Activated CD4-positive, alpha-beta T cell treated with anti-CD3 and anti-CD28 coated beads for 48 hours (primary cell): ENCODE measurements at places on chromosomes 2 and 18.

DNA sequence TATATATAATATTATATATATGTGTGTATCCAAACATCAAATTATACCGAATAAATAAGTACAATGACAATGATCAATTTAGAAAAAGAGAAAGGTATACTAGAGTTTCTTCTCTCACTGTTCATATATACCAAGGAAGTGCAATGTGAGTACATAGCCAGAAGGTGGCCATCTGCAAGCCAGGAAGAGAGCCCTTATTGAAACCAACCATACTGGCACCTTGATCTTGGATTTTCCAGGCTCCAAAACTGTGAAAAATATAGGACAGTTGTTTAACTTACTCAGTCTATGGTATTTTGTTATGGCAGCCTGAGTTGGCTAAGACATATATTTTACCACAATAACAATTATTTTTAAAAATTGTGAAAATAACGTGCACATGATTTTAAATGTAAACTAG lies 1490.2 kb upstream of the SLC39A10 start:
- peak; percentile 4 for DNase-seq

GRCh38 chr2:195330513-195330956 lies 326.5 kb upstream of the SLC39A10 start:
- no peak for DNase-seq

- DNase-seq, result no peak
Observed at GRCh38 chr2:158391876-158392275, 64.7 kb downstream of the CCDC148 start.

DNA sequence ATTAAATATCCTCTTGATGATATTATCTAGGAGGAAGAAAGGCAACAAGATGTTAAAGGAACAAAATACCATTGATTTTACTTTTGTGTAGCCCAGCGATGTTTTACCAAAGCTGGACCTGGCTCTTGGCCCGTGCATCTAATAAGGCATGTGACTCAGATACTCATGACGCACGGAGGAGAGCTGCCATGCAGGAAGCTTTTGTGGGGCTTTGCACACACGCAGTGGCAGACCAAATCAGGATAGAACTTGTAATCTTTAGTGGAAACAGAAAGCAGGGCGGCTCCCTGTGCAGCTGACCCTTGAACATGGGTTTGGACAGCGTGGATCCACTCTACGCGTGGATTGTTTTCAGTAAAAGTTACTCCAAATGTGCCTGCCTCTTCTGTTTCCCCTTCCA lies 190.0 kb downstream of the NAPG start:
- no peak for DNase-seq

GRCh38 chr2:74188018-74188601 lies 9.4 kb upstream of the MOB1A start:
- no peak for DNase-seq

DNA sequence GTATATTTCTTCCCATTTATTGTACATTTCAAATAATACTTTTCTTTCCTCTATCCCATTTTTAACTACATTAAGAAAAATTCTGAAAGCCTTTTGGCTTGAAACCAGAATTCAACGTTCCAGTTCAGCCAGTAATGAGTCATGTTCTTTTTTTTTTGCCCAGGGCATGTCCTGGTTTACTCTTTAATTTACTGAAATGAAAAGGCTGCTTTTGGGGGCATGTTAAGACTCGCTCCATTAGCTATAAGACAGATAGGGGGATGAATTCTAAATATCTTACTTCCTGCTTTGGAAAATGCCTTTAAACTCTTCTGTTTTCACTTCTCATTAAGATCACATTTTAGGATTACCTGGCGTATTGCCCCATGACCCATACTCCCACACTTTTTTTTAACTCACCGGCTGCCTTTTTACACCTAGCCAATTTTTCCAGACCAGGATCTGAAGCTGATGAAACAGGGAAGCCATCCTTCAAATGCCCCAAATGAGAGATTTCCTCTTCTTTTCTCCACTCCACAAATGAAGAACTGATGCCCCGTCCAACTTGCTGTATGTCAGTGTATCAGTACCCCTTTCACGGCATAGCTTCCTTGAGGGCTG lies 585 bp downstream of the ABCA12 start:
- no peak for DNase-seq

- no peak for DNase-seq
Observed at GRCh38 chr2:43067254-43068040, 159.0 kb downstream of the ZFP36L2 start.

DNA sequence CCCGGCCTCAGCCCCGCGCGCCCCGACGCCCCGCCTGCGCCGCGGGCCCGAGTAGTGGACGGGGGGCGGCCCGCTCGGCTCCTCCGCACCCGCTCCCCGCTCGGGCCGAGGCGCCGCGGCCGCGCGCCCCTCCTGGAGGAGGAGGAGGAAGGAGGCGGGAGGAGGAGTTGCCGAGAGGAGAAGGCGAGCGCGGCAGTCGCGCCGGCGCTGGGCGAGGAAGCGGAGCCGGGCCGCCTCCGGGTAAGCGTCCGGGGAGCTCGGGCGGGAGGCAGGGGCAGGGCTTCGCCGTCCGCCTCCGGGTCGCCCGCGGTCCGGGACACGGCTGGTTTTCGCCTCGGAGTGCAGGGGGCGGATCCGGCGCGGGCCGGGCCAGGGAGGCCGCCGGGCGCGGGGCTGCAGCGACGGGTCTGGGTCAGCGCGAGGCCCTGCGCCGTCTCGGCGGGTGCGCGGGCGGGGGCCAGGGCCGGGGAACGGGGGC lies at the start of gene SOCS6:
SOCS6 (plus strand) TSS at position 195 of the 478 bp plus-strand sequence. CDS start 35,624 bp downstream, outside the sequence.
- DNase-seq, result peak; percentile 59

- DNase-seq, result no peak
Observed at GRCh38 chr2:8281234-8281633, 400.6 kb upstream of the ID2 start.
